ENCODE measurements at places on chromosomes 1 and 21.

GRCh38 chr1:1359308-1359663 is 931 bp upstream of the MXRA8 start:
- no peak for DNase-seq

GRCh38 chr1:200874694-200875093 is 1.9 kb downstream of the GPR25 start:
- DNase-seq: no peak

DNA sequence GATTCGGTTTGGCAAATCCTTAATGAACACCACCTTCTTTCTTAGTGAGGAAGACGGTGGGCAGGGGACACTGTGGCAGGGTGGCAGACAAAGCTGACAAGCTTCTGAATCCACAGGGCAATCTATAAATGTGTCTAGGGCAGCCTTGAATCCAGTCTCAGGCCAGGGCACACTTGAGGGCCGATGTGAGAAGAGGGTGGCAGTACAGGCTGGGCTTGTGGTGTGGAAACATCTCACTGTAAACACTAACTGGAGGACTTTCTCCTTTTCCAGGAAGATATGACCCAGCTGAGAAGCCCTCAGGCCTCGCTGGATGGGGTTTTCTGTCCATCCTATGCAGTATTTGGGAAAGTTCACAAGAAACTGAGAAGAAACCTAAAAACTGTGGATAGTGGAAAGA is 46.5 kb downstream of the PKP1 start:
- DNase-seq: no peak

- DNase-seq: no peak
Observed at GRCh38 chr1:212623603-212624002, 15.0 kb downstream of the ATF3 start.

DNA sequence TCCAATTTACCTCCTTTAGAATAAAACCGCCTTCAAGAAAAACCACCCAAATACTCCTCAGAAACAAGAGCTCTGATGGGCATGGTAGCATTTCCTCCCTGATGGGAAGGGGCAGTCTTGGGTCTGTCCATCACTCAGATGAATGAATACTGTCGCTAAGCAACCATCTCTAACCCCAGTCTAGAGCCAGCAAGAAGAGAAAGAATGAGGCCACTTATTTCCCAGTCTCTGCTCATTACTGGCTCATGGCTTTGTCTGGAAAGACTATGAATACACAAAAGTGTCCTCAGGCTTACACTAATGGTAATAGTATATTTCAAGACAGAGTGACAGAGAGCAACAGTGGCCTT is 51.0 kb upstream of the F3 start:
- no peak for DNase-seq

- no peak for DNase-seq
Observed at GRCh38 chr1:147202576-147202975, 22.6 kb downstream of the FMO5 start.

- no peak for DNase-seq
Observed at GRCh38 chr1:30872033-30872947, 36.3 kb downstream of the SDC3 start.

DNA sequence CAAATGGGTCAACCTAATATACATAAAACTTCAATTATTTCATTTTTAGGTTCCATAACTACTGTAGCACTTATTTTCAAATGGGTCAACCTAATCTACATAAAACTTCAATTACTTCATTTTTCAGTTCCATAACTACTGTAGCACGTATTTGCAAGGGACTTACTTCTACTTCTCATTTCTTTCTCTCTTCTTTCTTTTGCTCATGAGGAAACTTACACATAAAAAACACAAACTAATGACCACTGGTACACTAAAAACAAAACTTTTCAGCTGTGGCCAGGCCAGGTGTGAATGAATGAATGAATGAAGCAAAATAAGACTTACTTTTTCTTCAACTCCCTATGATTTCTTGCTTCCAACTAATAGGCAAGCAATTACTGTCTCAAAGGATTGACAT is 11.7 kb downstream of the SYDE2 start:
- DNase-seq: no peak

DNA sequence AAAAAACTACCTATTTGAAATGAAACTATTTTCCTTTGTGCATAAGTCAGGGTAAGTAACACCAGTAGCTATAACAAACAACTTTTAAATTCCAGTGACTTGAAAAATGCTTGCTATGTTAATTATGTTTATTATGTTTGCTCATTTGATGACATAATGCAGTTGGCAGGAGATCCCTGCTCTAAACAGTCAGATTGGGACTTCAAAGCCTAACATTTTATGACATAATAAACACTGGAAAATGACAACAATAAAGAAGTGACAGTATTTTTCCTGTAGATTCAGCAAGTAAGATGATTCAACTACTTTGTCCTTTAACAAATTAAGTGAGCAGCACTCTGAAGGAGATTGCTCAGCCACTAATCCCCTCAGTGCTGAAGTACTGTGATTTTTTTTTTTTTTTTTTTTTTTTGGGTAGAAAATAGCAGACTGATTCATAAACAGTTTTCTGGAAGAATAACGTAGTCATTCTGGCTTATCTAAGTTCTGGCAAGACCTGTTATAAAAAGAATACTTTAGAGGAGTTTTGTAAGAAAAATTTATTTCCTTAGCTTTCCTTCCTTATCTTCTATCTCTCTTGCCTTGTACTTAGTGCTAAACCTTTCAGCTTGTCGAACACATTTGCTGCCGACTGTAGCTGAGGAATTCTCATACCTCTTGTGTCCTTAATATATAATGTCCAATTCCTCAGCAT is 207.2 kb downstream of the PTGER3 start:
- DNase-seq: no peak

GRCh38 chr1:66365635-66366034 is 168.3 kb upstream of the SGIP1 start:
- no peak for DNase-seq

DNA sequence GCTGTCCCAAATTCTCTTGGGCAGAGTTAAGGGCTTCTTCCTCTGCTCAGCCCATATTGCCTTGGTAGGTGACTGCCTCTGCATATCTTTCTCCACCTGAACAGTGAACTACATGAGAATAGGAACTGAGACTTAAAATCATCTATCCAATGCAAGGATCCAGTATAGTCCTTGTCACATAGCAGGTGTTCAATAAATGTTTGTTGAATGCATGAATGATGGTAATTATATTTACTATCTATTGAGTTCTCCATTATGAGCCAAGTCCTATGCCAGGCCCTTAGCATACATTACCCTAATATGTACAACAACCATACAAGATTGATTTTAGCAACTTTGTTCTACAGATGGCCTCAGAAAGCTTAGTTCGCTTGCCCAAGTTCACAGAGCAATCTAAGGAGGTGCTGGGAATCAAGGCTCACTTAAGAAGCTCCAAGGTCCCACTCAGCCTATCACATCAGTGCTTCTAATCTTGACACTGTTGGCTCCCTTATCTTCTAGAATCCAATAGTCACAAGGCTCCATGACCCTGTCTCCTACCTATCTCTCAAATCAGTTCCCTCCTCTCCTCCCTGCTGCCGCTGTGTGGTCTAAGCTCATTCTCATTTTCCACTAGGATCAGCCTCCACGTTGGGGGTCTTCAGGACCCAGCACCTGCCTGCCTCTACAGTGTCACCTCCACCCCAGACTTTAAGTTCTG is 2.2 kb upstream of the CDK18 start:
- no peak for DNase-seq

DNA sequence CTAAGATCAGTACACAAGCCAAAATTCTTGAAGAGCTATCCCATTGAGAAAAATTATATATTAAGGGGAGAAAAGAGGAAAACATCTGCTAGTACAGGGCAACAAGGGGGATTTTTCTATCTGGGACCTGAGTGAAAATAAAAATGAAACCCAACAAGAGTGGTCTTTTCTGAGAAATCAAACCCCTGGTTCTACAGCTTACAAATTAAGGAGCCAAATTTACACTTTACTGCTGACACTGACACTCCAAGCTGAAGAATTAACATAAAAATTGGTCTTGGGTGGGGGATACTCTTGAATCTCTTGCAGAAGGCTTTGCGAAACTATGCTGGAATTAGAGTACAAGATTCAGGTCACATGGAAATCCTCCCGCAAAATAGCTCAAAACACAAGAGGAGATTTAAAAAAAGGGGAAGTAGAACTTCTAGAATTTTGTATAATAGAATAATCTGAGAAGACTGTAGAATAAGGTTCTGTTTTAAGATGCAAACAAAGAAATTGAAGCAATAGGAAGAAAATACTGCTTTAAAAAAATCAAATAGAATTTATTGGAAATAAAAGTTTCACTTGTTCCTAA is 32.1 kb upstream of the HSPA13 start:
- DNase-seq: no peak

GRCh38 chr1:234604495-234605398 is 5.2 kb downstream of the IRF2BP2 start:
- DNase-seq: no peak

- DNase-seq: no peak
Observed at GRCh38 chr1:81432059-81432458, 368.7 kb upstream of the ADGRL2 start.

DNA sequence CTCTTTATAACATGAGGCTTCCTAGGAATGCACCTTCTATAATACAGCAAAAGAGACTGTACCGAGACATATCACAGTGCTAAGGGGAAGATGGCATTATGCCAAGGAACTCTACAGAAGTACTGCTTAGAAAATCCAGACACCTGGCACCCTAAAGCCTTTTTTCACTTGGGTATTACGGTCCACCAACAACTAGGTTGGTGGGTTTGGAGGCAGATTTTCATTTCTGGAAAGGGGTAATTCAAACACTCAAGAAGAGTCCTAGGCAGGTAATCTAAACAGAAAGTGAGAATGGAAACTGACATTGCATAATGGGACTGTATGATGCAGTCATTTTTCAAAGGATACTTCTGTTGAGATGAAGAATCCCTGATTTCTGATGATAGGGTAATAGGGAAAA is 19.6 kb downstream of the SCMH1 start:
- DNase-seq: no peak

GRCh38 chr1:206850401-206850800 is 15.0 kb upstream of the IL20 start:
- DNase-seq: no peak

DNA sequence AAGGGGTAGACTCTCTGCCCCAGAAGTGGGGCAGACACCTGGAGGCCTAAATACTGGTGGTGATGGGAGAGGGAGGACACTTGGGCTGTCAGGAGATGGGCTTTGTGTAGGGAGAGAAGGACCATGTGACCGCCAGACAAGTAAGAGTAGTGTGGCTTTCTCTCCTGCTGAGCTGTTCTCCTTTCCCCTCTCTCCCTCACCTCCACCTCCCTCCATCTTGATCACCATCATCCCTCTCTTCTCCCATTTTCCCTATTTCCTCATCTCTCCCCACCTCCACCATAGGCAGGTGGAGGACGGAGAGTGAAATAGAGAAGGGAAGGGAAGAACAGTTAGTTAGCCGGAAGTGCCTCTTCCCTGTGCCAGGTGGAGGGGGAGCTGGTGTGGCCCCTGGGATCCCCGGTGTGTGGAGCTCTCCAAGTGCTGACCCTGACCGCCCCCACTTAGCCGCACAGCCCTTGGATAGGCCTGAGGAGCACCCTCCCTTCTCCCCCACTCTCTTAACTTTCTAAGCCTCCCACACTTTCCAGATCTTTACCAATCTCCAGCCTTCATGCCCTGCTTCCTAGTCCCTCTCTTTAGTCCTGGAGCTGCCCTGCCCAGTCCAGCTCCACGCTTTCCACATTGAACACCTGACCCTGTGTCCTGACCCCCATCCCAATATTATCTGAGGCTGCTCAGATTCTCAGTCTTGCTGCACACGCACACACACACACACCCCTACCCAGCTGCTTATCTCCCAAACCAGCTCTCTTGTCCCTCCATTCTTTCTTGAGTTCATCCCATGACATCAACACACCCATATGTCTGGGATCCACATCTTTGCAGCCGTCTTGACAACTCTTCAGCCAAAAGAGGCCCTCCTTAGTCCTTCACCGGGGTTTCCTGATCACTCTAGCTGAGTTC is 1.5 kb downstream of the CELF3 start:
- no peak for DNase-seq

- DNase-seq: no peak
Observed at GRCh38 chr21:15441992-15442391, 287.8 kb upstream of the USP25 start.

DNA sequence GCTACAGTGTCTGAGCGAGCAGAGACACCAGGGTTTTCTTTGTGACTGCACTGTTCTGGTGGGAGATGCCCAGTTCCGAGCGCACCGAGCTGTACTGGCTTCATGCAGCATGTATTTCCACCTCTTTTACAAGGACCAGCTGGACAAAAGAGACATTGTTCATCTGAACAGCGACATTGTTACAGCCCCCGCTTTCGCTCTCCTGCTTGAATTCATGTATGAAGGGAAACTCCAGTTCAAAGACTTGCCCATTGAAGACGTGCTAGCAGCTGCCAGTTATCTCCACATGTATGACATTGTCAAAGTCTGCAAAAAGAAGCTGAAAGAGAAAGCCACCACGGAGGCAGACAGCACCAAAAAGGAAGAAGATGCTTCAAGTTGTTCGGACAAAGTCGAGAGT is 2.7 kb downstream of the ZBTB18 start:
- DNase-seq: no peak

GRCh38 chr1:62794053-62794452 is 10.1 kb downstream of the ATG4C start:
- DNase-seq: no peak

- no peak for DNase-seq
Observed at GRCh38 chr1:5889901-5890300, 102.3 kb downstream of the NPHP4 start.

DNA sequence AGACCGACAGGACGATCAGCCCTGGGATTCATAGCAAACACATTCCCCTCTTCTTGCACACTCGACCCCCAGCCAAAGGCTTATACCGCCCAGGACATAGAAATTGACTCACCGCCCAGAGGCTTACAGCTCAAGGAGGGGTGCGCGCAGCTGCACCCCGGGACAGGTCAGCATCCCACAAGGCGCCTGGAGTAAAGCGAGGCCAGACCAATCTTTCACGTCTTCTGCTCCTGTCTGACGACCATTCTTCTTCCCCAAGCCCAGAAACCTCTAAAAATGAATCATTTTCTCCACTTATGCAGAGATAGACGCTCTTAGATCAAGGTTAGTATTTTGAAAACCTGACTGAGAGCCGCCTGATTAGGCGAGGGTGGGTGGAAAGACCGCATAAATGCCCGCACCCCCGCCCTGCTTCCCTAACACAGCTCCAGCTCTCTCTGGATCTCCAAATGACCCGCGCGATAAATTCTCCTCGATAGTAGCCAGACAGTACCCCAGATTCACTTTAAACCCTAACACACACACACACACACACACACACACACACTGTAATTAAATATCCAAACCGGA is 1.9 kb upstream of the LHX8 start:
- DNase-seq: no peak

DNA sequence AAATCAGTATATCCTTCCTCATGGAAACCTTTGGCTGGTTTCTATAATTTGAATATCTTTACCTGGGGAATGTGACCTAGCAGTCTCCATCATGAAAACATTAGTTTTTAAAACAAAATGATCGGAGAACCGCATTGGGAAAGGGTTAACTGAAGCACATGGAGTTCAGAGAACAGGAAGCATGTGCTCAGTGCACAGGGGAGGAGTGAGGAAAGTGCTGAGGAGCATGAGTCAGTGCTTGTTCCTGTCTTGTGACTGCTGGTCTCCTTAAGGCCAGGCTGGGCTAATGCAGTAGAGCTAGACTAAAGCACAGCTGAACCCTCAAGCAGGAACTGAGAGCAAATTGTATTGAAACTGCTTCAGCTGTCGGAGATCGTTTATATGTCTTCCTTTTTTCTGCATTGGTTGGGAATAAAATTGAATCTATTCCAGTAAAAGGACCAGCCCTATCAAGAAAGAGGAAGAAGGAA is 5.8 kb downstream of the IFI16 start:
- no peak for DNase-seq

All from activated naive CD4-positive, alpha-beta T cell (primary cell).